ENCODE measurements at places on chromosomes 1 and 21.
A peak's percentile ranks its signal among the peaks of the same experiment; 100 is the strongest.

- no peak for DNase-seq
These were observed 27.7 kb upstream of the PTGFRN start for GRCh38 chr1:116881879-116882520.

GRCh38 chr1:30507401-30508174 lies 215.8 kb downstream of the MATN1 start:
- DNase-seq: no peak

DNA sequence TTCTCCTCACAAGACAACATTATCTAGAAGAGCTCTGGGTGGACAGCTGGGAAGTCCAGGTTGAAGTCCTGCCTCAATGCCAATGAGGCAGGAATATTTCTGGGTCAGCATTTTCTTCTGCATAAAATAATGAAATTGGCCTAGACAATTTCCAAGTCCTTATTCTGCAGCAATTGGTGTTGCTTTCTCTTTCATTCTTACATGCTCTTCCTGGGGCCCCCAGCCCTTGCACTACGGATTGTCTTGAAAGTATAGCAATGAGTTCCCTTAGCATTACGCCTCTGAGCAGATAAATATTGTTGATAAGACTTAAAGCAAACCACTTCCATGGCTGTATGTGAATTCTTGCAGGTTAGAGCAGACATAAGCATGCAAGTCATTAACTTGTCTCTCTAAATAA lies 188.5 kb downstream of the TGFBR3 start:
- no peak for DNase-seq

DNA sequence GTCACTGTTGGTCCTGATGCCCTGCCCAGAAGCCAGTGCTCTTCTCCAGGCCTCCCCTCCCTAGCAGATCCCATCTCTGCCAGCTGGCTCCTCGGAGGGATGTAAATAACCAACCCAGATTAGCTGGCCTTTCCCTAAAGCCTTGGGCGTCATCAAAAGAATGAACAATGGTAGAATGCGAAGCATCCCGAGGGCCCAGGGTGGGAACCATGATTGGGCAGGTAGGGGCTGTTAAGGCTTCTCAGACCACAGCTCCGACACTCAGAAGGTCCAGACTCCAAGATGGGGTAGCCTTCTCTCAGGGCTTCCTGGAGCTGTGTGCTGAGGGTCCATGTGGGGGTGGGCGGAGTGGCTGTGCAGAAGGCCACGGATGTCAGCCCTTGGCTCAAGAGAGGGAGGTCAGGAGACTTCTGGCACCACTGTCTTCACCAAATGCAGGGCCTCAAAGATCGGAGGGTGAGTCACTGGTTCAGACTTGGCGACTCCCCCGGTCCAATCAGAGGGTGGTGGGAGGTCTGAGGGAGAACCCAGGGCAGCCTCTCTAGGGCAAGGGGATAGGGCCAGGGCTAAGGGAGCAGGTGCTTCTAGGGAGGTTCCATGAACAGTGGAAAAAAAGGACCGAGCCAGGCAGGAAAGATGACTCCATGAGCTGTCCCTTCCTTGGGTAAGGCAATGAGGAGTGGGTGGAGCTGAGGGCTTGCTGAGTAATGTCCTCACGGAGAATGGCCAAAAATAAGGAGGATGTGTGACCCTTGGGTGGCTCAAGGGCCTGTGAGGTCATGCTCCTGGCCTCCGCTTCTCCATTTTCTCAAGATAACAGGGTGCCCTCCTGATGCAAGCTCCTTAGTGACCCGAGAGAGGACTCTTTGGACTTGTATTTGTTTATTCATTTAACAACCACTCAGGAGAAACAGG lies 58.4 kb upstream of the EPS8L3 start:
- DNase-seq: no peak

DNA sequence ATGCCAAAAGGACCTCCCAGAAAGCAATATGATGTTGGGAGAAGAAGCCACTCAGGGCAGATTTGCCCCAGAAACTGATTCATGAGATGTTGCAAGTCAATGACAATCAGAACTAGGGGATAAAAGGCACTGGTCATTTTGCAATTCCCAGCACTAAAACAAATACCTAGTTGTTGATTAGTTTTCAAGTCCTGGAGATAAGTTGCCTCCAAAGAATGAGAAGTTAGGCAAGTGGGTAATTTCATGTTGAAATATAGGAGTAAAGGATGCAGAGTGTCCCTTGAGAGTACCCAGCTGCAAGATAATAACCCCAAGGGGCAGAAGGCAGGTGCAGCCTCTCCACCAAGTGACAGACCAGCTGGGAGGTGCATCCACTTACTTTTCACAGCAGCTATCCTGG lies 363.6 kb downstream of the PBX1 start:
- DNase-seq: peak; percentile 19

GRCh38 chr1:63817152-63817667 lies 43.4 kb downstream of the ROR1 start:
- peak; percentile 12 for DNase-seq

GRCh38 chr1:79657951-79658658 lies 651.6 kb upstream of the ADGRL4 start:
- no peak for DNase-seq

DNA sequence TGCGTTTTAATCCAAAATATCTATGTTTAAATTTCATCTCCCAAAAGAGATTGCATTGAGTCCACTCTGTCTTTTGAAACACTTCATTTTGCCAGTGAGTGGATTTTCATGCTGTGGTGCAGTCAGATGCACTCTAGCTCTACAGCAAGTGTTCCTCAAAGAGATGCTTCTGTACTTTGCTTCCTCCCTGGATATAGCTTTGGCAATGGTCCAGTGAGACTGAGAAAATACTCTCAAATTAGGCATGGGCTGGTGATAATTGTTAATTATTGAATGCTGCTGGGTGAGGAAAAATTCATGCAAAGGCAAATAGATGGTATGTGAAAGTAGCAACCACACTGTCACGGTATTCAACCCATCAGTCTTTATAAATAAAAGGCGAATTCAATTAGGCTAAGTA lies 396.9 kb downstream of the ADGRL2 start:
- peak; percentile 19 for DNase-seq

GRCh38 chr1:212645546-212646543 lies 37.3 kb downstream of the ATF3 start:
- DNase-seq: no peak

DNA sequence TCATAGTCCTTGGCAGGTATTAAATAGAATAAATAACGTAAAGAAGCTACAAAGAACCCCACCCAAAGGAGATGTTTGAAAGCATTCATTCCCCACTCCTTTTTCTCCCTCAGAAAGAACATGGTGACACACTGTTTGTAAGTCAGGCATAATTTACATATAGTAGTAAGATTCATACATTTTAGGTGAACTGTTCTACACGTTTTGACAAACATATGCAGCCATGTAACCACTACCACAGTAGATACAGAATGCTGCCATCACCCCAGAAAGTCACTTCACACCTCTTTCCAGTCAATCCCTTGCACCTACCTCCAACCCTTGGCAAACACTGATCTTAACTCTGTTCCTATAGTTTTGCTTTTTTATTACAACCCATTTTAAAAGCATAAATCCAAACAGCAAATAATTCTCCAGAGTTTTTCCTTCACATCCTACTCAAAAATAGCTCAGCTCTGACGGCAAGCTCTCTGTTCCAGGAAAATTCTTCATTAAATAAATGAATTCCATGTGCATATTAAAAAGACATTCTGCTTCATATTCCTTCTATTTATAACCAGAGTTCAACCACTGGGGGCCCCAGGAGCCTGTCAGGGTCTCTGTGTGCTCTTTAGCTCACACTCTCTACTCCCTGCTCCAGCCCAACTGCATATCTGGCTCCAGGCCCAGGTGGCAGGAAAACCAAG lies 258.8 kb downstream of the PLPP3 start:
- DNase-seq: no peak

GRCh38 chr1:205766038-205766437 lies 9.2 kb downstream of the RAB29 start:
- DNase-seq: no peak

- peak; percentile 28 for DNase-seq
These were observed 705 bp downstream of the KHDRBS1 start for GRCh38 chr1:32014199-32014947.

- no peak for DNase-seq
These were observed 18.1 kb upstream of the SHE start for GRCh38 chr1:154520333-154520732.

DNA sequence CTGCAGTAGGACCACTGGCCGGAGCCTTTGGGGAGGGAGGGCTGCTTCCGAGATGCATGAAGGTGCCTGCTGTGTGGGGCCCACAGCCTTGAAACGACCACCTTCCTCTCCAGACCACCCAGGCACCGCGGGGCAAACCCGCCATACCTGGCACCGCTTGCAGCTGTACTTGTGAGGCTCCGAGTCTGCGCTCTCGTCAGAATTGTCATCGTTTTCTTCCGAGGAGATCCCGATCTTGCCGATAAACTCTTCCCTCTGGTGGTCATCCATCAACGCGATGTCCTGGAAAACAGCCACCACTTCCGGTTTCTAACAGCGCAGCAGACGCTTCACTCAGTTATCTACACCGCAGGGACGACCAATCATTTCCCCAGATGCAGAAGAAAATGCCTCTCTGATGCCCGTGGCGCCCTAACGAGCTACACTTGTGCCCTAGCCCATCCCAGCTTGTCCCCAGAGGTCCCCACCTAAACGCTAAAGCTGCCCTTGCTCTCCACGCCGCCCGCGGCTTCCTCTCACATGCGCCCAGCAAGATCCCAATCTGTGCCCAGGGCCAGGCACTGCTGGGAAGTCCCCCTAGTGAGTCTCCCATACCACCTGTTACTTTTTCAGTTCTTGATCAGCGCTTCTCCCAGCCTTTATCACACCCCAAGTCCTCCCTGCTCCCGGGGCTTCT lies 55.0 kb upstream of the RIPK4 start:
- DNase-seq: no peak

GRCh38 chr1:172556461-172556860 lies 23.5 kb downstream of the SUCO start:
- DNase-seq: no peak

DNA sequence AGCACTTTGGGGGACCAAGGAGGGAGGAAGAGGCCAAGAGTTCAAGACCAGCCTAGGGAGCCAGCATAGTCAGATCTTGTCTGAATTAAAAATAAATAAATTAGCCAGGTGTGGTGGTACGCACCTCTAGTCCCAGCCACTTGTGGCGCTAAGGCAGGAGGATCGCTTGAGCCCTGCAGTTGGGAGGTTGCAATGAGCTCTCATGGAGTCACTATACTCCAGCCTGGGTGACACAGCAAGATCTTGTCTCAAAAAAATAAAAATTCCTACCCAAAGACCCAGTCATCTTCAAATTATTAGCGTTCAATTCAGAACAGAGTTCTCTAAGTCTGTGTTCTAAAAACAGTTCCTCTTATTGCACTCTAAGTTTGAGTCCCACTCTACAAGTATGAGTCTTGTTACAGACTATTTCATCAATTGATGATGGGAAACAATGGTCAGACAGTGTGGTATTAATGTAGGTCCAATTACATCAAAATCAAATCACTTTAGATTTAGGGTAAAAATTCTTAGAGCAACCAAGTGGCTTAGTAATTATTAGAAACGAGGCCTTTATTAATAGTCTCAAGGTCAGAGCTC lies 6.9 kb downstream of the FOXJ3 start:
- no peak for DNase-seq

DNA sequence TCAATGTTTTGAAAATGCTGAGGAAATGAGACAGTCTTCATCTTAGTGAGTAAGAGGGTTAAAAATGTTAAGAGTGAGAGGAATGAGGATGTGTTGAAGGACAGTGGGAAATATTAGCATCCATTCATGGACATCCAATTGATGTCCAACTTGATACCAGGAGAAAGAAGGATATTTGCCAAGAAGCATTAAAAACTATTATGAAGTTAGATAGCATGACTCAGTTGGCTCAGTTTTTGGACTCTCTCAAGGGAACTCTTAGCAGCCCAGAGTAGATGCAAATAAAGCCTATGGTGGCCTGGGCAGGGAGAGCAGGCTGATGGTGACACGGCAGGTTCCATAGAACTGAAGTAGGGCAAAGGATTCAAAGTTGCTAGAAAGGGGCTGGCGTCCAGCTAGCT lies 171.0 kb downstream of the ZZZ3 start:
- DNase-seq: no peak

DNA sequence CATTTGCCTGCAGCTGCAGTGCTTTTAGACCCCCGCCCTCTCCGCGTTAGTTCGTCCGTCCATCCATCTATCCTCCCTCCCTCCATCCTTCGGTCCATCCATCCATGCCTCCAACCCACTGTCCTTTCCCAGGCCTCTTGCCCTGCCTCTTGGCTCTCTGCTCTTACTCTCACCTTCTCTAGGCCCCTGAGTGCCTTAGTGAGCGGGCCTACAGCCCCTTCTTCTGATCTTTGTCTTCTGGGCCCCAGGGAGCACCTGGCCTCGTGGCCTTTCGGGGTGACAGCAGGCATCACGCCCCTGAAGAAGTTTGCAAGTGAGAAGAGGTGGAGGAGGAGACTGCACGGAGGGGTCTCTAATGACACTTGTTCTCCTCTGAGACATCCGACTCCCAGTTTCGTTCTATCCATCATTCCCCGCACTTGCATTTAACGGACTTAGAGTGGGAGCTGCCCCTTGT lies 842 bp downstream of the ATXN7L2 start:
- DNase-seq: no peak

GRCh38 chr1:31785020-31785946 lies 21.1 kb upstream of the ADGRB2 start:
- DNase-seq: peak; percentile 83

- DNase-seq: peak; percentile 17
These were observed 52.3 kb upstream of the ADAM30 start for GRCh38 chr1:119948342-119949214.

DNA sequence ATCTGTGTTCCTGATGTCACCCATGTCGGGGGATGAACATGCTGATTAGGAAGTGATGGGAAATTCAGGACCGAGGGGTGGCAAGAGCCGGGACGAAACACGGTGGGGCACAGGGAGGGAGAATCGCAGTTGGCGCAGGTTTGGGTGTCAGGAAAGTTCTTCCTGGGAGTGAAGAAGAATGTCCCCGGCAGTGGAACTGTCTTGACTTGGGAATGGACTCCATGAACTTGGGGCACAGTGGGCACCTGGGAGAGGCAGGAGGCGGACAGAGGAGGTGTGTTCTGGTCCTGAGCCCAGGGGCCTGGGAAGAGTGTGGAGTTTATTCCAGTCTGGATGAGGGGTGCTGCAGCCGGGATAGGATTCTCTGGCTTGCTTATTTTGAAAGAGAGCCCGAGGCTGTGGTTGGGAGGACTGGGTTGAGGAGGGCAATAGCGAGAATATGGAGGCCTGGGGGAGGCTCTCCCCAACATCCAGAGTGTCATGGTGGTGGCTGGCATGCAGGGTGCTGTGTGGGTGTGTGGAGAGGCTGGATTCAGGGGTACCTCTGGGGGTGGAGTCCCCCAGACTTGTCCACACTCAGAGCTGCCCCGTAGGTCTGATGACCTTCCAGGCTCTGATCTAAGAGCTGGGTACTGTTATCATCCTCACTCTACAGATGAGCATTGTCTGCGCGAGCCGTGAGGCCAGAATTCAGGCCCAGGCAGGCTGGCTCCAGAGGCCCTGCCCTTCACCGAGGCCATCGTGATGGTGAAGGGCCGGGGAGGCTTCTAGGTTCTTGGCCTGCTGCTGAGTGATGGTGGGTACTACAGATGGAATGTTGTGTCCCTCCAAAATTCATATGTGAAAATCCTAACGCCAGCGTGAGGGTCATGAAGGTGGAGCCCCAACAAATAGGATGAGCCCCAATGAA lies 274.5 kb upstream of the C1orf174 start:
- no peak for DNase-seq

All from NCI-H2171 (cell line).